ENCODE measurements at places on chromosomes 16 and 17.

- DNase-seq, result no peak
These were observed 14.5 kb upstream of the RASL10B start for GRCh38 chr17:35716897-35717465.

DNA sequence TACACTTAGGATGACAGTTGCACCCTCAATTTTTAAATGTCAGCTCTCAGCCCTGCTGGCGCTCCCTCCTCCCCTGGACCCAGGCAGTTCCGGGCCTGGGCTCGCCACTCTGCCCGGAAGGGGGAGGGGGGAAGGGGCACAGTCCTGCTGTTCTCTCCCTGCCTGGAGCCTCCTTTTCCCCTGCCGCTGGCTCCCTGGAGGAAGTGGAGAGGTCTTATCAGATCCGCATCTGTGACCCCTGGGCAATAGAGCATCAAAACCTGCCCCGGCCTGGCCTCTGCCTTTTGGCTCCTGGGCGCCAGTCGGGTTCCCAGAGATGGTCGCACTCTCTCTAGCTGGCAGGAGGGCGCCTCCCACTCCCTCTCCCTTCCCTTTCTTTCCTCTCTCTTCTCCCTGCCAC, 149.3 kb downstream of the IRF8 start:
- no peak for DNase-seq

GRCh38 chr17:8103549-8103948, 14.8 kb downstream of the ALOXE3 start:
- no peak for DNase-seq

DNA sequence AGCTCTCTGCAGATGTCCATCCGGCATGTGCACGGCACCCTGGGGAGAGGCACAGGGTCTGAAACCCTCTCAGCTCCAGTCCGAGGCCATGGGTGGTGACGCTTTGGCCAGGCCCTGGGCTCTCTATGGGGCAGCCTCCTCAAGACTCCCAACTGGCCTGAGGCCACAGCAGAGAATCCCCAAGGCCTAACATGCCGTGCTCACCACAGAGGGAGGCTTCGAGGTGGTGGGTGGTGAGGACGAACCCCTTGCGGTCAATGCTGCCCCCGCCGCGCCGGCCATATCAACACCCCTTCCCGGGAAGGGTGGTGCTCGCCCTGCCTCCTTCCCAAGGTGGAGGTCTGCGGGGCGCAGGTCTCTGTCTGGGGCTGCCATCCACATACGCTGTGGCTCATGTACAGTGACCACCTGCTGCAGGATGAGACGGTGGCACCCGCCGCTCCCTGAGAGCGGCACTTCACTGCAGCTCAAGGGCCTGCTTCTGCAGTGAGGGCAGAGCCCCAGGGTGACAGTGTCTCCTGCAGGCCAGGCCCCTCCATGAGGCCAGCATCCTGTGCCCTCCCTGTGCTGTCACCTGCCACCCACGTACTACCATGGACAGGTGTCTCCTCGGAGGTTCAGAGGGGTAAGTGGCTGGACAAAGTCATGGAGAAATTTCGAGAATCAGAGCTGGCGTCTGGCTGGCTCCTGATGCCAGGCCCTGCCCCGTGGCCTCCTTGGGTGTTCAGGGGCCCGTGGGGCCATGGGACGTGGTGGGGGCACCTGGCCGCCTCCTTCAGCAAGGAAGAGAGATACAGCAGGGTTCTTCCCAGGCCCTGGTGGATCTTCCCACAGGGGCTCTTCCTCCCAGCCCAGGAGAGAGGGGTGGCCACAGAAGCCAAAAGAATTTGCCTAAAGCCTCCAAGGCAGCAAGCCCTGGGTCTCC, 54.6 kb upstream of the ACSF3 start:
- no peak for DNase-seq

- DNase-seq, result no peak
These were observed 8.7 kb downstream of the PPL start for GRCh38 chr16:4928227-4928626.

GRCh38 chr17:8382052-8382879, 727 bp downstream of the RPL26 start:
- DNase-seq, result no peak

DNA sequence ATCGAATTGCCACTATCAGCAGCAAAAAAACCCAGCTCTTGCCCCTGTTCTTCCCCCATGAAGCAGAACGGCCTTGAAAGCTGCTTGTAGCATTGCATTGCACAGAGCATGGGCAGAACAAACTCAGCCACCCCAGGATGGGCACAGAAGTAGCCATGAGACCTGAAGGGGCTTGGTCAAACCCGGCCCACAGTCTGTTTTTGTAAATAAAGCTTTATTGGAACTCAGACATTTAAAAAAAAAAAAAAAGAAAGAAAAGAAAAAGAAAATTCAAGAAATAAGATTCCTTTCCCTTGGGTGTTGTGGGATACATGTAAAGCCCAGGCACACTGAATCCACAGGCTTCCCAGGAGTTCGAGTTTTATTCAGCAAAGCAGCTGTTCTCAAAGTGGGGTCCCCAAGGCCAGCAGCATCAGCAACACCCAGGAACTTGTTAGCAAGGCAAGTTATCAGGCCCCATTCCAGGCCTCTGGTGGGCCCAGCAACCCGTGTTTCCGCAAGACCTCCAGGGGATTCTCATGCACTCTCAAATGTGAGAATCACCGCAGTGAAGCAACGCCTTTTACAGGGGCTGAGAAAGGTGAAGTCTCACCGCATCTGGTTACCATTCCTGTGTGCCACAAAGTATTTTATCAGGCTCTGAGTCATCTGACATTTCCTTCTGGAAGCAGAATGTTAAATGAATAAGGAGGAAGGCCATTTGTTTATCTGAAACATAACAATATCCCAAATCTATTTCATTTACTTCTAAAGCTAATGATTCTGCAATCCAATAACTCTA, 108.2 kb downstream of the SLC39A11 start:
- DNase-seq, result no peak

DNA sequence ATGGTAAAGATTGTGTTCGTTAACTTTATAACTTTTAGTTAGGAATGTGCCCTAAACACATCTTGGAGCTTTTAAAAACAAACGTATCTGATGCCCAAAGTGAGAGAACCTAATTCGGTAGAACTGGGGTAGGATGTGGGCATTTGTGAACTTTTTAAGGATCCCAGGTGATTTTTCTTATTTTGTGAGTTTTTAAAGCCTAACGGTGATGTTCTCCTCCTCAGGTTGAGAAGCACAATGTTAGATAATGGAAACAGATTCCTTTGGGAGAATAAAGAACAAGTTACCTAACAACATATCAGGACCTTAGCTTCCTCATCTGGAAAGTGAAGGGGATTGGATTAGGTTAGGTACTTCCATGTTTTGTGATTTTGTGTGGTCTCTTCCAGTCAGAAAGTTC, 687 bp downstream of the SAP30BP start:
- DNase-seq, result no peak

- DNase-seq, result no peak
These were observed 2.1 kb upstream of the MMP2 start for GRCh38 chr16:55476625-55477533.

GRCh38 chr16:24758373-24758772, 28.9 kb downstream of the TNRC6A start:
- no peak for DNase-seq

GRCh38 chr17:61997664-61998063, 67.4 kb downstream of the MED13 start:
- DNase-seq, result no peak

DNA sequence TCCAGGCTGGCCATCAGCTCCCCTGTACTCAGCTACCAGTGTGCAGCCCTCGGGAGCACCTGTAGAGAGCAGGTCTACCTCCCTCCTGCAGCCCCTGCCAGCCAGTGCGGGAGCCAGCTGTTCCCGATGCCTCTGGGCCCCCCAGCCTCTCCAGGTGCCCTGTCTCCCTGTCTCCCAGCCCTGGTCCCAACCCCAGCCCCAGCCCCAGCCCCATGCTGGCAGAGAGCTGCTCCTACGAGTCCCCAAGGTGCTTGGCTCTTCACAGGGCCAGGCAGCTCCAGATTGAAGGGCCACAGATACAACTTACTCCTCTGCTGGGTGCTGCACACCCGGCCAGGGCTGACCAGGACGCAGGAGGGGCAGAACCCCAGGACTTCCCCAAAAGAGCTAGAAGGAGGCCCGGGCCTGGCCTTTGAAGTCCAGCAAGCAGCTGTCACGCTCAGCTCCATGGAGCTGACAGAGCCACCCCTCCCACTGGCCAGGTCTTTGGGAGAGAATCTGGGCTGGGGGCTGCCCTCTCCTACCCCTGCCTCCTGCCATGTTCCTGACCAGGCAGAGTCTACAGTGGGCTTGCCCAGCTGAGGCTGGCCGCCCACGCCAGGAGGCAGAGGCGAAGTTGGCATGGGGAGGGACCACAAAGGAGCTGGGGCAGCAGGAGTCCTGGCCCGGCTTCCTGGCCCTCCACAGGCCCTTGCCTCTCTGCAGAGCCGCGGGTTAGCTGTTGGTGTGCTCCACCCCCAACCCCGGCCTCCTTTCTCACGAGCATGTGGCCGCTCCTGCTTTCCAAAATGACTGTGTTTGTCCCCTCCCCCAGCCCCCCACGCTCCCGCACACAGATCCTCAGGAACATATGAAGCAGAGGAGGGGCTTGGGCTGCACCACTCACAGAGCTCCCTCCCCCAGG, 9.5 kb upstream of the ADAM11 start:
- DNase-seq, result no peak

GRCh38 chr16:22813223-22813947, 577 bp upstream of the HS3ST2 start:
- peak; percentile 37 for DNase-seq

DNA sequence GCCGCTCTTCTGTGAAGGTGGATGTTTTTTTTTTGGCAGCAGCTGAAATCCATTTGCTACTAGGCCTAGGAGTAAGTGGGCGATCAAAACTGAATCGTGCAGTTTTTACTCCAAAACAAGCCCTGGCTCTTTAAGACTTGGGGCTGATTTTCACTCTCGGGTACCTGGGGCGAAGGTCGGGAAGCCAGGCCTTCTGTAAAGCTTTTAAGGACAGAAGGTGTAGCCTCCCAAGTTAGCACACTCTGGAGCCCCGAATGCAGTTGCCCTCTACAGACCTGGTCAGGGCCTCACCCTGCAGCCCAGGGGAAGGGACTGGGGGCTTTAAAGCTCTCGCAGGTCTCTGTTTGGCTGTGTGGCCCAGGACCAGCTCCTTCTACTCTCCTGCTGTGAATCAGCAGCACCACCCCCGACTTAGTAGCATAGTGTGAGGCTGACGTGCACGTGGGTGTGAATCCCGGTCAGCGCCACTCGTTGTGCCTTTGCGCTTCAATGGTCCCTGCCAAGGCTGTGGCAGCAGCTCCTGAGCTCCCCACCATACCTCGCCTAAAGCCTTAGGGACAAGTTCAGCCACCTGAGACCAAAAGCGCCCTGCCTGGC, 49.9 kb downstream of the TMEM235 start:
- no peak for DNase-seq

All from nucleus accumbens (tissue), 56 donors.